ENCODE measurements at places on chromosomes 5 and 9.
A peak's percentile ranks its signal among the peaks of the same experiment; 100 is the strongest.

DNA sequence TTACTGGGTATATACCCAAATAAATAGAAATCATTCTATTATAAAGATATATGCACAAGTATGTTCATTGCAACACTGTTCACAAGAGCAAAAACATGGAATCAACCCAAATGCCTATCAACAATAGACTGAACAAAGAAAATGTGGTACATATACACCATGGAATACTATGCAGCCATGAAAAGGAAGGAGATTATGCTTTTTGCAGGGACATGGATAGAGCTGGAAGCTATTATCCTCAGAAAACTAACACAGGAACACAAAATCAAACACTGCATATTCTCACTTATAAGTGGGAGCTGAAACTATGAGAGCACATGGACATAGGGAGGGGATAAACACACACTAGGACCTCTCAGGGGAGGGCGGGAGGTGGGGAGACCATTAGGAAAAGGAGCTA, 298.4 kb upstream of the CDH9 start:
- no peak for DNase-seq

DNA sequence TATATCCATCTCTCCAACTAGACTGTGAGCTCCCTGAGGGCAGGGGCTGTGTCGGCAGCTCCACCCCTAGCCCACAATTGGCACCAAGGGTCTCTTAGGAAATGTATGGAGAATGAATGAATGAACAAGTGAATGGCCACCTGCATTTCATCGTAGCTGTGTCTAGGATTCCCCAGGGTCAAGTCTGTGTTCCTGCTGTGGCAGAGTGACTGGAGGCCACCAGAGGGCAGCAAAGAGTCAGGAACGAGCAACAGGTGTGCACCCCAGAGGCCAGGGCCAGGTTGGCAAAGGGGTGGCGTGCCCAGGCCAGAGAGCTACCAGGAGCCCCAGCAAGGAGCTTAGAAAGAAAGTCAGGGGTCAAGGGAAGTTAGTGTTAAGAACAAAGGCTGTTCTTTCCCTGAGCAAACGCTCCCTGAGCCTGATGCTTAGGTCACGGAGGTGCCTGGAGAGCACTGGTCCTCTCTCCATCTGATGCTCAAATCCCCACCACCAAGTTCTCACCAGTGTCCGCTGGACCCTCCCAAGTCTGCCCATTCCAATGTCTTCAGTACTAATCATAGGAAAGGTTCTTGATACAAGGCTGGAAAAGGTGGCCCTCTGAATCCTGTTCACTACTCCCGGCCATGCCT, 160.7 kb downstream of the PAX5 start:
- peak; percentile 83 for DNase-seq

- DNase-seq: peak; percentile 83
Measured at GRCh38 chr9:114662081-114662989, 4.7 kb upstream of the TEX53 start.

GRCh38 chr9:126295516-126295915, 31.1 kb upstream of the MVB12B start:
- DNase-seq: no peak

DNA sequence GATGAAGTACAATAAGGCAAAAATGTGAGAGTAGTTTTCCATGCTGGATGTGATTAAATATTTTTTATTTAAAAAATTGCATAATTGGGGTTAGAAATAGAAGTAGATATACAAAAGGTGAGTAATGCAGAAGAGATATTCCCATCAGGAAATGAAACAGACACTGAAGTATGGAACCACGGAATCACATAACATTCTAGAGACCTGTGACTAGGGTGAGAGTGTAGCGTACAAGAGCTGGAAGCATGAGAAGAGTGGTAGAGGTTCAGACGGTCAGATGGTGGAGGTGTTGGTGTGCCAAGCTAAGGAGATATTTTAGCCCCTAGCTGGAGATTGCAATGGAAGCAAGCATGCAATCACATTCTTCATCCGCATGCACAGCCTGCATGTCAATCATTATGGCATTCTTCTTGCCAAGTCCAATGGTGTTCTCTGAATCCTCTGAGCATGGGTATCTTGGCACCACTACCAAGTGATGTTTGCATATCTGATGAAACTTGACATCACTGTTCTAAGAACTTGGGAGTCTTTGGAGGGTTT, 587.8 kb downstream of the PSAT1 start:
- no peak for DNase-seq

DNA sequence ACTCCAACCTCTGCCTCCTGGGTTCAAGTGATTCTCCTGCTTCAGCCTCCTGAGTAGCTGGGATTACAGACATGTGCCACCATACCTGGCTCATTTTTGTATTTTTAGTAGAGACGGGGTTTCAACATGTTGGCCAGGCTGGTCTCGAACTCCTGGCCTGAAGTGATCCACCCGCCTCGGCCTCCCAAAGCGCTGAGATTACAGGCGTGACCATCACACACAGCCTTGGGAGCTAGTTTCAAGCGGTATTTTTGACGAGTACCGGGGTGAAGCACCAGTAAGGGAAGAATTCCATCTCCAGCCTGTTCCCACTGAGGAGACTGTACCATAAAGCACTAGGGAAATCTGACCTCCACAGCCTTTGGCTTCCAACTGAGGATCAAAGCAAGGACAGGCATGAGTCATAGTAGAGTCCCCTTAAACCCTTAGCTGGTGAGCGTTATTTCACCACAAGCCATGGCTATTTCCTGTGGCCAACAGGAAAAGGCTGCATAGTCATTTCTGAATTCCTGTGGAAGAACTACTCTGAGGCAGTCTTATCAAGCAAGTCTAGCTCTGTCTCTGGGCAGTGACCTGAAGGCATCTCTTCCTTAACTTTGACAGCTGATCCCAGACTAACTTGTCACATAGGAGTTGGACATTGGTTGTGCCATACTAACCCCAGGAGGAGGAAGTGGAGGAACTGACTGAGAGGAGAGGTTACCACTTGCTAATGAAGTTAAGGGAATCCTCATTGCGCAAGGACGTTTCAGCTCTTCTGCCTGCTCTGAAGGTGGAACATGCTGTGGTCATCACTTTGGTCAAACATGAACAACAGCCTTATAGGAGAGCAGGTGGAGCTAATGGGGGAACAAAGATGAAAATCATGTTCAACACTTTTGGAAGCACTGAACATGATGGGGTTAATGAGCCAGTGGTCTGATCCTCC, 85.8 kb upstream of the DMRT1 start:
- DNase-seq: no peak

GRCh38 chr5:1815071-1815786, 14.0 kb downstream of the NDUFS6 start:
- DNase-seq: no peak

DNA sequence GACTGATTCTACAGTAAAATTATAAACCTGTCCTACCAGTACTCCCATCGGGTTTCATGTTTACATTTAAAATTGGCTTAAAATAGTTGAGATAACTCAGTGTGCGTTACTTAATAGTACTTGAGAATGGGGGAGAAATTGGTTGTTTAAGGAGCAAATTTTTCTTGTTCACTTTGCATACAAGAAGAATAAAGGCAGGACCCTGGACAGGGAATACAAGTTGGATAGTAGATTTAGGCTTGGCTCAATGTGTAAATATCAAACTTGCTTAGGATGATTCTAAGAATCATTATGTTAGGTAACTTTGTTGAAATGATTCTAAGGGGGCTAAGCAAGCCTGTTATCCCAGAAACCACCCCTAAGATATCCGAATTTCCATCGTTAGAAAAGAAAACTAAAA, 448.4 kb upstream of the TLE4 start:
- DNase-seq: no peak

- DNase-seq: no peak
Measured at GRCh38 chr9:33108472-33108871, 32.0 kb upstream of the SMU1 start.

DNA sequence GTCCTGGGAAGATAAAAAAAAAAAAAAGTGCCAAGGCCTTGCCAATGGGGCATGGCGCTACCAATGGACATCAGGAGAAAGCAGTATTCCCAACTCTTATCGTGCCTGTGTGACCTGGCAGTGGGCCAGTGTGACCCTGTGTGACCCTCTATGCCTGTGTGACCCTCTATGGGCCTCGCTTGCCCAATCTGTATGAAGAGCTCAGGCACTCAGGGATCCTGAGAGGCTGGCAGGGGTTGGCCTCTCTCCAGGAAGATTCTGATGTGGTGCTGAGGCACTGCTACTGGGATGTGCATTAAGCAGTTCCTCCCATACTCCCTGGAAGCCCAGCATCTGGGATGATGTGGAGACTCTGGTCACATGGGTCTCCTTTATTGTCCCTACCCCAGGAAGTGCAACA, 179.2 kb downstream of the MACROH2A1 start:
- DNase-seq: peak; percentile 9

GRCh38 chr5:88760527-88760926, 122.5 kb downstream of the MEF2C start:
- DNase-seq: no peak

GRCh38 chr5:78923622-78923970, 61.5 kb downstream of the ARSB start:
- no peak for DNase-seq

DNA sequence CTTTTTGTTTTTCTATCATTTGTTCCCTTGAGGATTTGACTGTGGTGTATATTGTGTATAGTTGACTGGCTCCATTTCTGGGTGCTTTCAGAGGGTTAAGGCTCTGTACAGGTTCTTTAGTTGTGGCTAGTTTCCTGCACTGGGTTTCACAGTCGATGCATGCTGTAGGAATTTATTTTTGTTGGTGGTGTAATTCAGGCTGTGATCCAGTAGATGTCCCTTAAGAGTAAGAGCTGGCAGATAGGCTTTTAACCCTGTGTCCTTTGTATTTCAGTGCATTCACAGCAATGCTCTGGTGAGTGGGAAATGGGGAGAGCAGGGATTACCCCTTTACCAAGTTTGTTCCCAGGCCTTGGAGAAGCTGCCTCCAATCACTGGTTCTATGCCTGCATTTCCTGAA, 112.9 kb downstream of the SPATA31D1 start:
- DNase-seq: no peak

DNA sequence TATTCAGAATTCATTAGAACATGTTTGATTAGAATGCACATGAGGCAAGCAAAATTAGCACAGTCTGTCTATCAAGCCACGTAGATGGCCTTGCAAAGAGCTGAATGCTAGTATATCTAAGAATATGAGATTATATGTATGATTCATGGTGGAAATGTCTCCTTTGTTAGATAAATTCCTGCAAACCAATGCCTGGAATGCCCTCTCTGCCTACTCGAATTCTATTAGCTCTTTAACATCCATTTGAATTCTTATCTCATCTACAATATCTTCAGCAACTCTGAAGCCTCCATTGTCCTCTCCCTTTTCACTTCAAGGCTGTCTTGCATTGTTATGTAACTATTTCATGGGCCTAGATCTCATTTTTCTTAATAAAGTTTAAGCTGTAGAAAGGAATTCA, 205.5 kb downstream of the TMC1 start:
- DNase-seq: no peak

DNA sequence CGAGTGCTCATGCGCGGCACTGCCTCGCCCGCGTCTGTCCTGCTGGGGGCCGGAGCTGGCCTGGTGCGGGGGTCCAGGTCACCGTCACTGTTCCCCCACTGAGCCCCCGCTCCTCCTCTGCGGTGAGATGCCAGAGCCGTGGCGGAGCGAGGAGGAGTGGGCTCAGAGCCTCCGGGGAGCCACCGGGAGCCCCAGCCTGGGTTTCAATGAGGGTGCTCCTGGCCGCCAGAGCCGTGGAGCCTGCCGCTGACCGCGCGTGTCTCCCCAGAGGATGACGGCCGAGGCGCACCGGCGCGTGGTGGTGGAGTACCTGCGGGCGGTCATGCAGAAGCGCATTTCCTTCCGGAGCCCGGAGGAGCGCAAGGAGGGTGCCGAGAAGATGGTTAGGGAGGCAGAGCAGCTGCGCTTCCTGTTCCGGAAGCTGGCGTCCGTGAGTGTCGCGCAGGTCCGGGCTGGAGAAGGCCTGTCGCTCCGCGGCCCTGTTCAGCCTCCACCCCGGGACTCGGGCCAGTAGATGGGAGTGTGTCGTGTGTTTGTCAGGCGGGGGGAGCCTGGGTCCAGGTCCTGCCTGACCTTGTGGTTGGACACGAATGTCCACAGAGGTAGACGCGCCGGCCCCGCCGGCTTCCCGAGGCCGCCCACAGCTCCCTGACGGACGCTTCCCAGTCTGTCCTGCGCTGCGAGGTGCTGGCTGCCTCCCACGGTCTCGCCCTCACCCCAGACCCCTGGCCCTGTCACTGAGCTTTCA, 22.0 kb downstream of the EXOC3 start:
- no peak for DNase-seq

DNA sequence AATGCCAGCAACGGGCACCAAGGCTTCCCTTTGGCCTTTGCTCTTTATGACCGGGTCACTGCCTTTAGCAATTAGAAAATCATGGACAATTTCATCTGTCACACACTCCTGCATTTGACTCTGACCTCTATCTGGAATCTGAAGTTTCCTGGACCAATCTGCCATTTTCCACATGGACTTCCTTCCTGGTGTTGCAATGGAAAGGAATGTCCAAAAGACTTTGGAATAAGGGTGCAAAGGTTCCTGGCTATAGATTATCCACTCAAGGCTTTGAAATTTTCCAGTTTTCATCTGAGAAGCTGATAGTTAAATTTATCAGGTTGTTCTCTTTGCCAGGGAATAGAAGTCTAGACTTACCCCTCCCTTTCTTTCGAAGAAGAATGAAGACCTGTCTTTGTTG, 523.1 kb upstream of the ZNF462 start:
- no peak for DNase-seq

GRCh38 chr5:76303921-76304320, 99.2 kb upstream of the IQGAP2 start:
- DNase-seq: no peak

GRCh38 chr5:138029944-138030343, 2.9 kb downstream of the FAM13B start:
- no peak for DNase-seq

- no peak for DNase-seq
Measured at GRCh38 chr9:110095161-110095595, 112.8 kb downstream of the C9orf152 start.

DNA sequence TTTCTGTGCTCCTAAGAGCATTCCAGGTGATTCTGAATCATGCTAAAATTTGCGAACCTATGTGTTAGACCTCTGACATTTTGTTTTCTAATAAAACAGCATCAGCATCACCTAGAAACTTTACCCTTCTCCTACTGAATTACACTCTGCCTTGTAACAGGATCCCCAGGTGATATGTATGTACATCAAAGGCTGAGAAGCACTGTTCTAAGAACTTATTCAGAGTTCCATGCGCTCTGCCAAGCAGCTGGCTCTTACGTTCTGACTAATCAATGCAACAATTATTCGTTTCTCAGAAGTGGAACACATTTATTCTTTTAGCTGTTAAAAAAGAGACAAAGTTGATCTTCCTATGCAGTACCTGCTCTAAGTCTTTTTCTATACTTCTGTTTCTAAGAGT, 228.6 kb downstream of the SLF1 start:
- DNase-seq: no peak

Data from D341Med (cell line).